ENCODE measurements at places on chromosomes 13 and 19.

GRCh38 chr19:42521346-42522030 is 6.8 kb downstream of the CEACAM1 start:
- no peak for DNase-seq

GRCh38 chr19:48663667-48664066 is 9.2 kb downstream of the NTN5 start:
- no peak for DNase-seq

- no peak for DNase-seq
Measured at GRCh38 chr19:41339936-41340335, 13.8 kb downstream of the TGFB1 start.

- no peak for DNase-seq
Measured at GRCh38 chr13:23748109-23748990, 140.8 kb downstream of the MIPEP start.

DNA sequence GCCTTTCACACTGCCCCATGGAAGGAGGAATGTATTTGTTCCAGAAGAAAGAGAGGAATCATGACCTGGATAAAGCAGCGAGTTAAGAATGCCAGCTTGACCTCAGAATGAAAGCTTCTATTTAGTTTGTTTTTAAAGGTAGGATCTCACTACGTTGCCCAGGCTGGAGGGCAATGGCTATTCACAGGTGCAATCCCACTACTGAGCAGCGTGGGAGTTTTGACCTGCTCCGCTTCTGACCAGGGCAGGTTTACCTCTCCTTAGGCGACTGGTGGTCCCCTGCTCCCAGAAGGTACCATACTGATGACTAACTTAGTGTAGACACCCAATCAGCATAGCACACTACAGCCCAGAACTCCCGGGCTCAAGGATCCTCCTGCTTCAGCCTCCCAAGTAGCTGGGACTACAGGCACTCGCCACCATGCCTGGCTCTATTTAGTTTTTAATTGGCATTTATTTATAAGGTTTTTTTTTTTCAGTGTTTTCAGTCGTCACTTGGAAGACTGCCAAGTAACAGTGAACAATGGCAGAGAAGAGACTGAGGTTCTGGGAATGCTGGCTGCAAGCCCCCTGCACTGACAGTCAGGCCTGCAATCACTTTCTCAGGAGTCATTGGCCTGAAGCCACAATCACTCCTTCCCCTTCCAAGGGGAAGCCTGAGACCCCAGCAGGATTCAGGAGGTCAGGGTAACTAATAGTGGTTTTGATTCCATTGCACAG is 73.1 kb downstream of the EPS15L1 start:
- DNase-seq, result no peak

- no peak for DNase-seq
Measured at GRCh38 chr13:48158290-48158689, 63.4 kb upstream of the MED4 start.

DNA sequence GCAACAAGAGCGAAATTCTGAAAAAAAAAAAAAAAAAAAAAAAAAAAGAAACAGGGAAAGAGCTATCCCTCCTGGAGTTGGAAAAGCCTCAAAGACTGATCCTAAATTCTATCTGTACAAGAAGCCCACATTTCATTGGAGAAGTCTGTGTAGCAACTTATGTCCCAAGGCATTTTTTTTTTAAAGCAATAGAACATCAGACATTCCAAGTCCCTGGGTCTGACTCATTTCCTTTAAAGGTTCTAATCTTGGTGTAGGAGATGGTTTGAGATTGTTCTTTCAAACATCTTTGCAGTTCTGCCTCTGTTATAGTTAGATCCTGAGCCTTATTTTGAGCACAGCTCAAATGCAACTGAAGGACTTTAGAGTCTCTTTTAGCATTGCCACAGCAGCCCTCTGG is 706.5 kb upstream of the MIR17HG start:
- no peak for DNase-seq
